ENCODE measurements at places on chromosomes 3 and 15. TPM values are rescaled to one million over a fixed set of nuclear protein-coding genes. Genes with fewer than 3 reads are reported as not detected.

Gene BCL6
- 30.8 TPM for total RNA-seq

DNA sequence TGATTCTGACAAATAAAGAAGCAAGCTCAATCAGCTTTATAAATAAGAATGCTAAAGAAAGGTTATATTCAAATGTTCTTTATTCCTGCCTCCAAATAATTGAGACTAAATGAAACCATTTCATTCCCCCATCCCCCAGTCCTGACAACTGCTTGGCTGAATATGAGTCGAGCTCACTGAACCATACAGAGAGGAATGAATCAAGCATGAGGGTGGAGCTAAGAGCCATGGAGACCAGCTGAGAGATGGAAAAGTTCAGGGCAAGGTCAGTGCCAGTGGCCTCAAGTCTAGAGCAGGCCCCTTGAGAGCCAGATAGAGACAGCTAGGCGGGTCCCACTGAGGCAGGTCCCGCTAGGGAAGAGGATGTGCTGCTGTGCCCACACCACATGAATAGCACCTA is 188.7 kb upstream of the EIF1B start:
- no peak for DNase-seq

DNA sequence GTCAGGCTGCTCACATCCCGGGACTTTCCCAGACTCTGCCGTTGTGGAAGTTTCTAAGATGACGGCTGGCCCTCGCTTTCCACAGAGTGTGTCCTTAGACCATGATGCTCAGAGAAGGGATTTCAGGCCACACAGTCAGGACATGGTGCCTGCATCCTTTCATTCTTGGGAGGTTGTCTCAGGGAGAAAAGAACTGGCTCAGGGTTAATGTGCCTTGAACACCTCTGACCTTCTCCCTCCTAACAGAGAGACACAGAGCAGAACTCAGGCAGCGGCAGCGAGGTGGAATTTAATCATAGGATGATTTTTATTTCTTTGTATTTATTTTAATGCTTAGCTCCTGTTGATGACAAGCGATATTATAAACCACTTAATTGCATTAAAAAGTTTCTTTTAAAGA is 96.9 kb upstream of the ATP2B2 start:
- DNase-seq = no peak

Gene LRTM1
- not detected for total RNA-seq

Data from left lobe of liver (tissue), 2 donors.